Psoas muscle (tissue), 8 donors: ENCODE measurements at places on chromosomes 1 and 21. TPM values are rescaled to one million over a fixed set of nuclear protein-coding genes. Genes with fewer than 3 reads are reported as not detected.

The GLMN gene
- 6.6 TPM for total RNA-seq

GRCh38 chr1:9984253-9984652 lies 12.8 kb upstream of the RBP7 start:
- H3K27me3 ChIP-seq: no peaks in the 10 kb centered on the region
- DNase-seq: no peak
- no peak overlapping the region for H3K27ac ChIP-seq
- no peak overlapping the region for H3K4me3 ChIP-seq

- no peaks in the 10 kb centered on the region for H3K36me3 ChIP-seq
- H3K27me3 ChIP-seq: no peaks in the 10 kb centered on the region
- DNase-seq: no peak
- peak overlapping the region; percentile 59 for H3K27ac ChIP-seq
- H3K4me1 ChIP-seq: peaks cover 54% of the 10 kb centered on the region
- no peak overlapping the region for H3K4me3 ChIP-seq
These were observed 172.3 kb downstream of the PBX1 start for GRCh38 chr1:164731161-164731876.

The AGPAT3 gene
- total RNA-seq: 78.0 TPM

The PDE9A gene
- total RNA-seq: 4.3 TPM
